Inflammatory macrophage (primary cell): ENCODE measurements at places on chromosomes 12 and 14.
A peak's percentile ranks its signal among the peaks of the same experiment; 100 is the strongest.

DNA sequence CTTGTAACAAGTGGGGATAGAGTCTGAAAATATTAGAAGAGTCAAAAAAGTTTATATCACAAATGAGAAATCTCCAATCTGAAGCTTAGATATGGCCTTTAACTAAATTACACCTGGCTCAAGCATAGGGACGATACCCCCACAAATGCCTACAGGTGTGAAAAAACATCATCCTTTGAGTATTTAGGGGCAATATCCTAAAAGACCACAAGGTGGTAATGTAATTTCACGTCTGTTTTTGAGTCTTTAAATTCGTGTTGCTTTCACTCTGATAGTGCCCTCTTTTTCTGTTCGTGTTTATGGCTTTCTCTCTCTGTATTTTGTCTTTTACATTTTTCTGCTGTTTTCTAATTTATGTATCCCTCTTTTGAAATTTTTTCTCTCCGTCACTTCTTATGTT is 84.3 kb downstream of the ETNK1 start:
- no peak for DNase-seq

DNA sequence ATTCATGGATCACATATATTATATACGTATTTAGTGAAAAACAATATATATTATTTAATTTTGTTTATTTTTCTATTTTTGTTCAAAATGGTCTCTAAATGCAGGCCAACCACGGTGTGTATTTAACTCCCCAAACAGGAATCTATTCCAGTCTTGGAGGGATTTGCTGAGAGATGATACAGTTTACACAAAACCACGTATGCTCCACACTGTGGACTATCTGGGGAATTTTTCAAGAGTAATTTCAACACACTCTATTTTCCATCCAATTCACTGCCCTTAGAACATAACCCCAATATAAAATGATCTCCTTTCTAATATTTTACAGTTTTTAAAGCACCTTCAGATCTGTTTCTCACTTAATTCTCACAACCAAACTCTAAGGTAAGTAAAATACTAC is 15.3 kb downstream of the EML1 start:
- no peak for DNase-seq

DNA sequence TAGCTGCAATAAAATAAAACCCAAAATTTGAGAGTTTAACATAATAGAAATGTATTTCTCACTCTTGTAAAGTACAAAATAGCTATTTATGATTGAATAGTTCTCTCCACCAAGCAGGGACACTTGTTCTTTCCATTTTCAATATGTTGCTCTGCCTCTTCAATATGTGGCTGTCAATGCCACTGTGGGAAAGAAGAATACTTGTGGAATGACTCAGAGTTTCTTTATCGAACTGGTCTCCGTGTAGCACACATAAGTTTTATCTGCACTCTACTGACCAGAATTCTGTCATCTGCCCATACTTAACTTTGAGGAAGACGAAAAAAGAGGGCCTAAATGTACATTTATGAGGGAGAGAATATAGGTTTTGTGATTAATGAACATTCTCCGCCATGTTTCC is 256.9 kb downstream of the ATXN7L3B start:
- DNase-seq = no peak

- DNase-seq = no peak
These were observed 9.9 kb downstream of the GPR132 start for GRCh38 chr14:105055334-105055733.

DNA sequence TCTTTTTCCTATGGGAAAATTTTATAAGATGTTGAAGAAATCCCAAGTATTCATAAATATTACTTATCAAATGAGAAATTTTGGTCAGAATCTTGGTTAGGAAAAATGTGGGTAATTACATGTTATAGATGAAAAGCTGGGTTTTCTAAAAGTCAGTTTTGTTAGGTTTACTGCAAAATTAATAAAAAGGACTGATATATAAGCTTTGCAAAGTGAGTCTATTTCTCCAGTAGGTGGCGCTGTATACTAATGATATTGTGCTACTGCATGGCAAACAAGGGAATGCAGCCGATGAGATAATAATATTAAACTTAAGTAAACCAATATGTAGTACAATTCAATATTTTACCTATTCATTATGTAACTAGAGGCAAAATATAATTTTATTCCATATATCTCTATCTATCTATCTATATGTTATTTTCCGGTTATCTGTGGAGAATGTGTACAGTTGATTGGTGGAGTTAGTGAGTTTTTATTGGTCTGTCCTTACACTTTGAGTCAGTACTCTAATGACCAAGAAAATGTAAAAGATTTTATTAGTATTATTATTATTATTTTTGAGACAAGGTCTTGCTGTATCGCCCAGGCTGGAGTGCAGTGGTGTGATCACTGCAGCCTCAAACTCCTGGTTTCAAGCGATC is 32.9 kb downstream of the MIPOL1 start:
- DNase-seq = peak; percentile 53

GRCh38 chr12:114245555-114245954 is 160.4 kb downstream of the TBX5 start:
- no peak for DNase-seq

DNA sequence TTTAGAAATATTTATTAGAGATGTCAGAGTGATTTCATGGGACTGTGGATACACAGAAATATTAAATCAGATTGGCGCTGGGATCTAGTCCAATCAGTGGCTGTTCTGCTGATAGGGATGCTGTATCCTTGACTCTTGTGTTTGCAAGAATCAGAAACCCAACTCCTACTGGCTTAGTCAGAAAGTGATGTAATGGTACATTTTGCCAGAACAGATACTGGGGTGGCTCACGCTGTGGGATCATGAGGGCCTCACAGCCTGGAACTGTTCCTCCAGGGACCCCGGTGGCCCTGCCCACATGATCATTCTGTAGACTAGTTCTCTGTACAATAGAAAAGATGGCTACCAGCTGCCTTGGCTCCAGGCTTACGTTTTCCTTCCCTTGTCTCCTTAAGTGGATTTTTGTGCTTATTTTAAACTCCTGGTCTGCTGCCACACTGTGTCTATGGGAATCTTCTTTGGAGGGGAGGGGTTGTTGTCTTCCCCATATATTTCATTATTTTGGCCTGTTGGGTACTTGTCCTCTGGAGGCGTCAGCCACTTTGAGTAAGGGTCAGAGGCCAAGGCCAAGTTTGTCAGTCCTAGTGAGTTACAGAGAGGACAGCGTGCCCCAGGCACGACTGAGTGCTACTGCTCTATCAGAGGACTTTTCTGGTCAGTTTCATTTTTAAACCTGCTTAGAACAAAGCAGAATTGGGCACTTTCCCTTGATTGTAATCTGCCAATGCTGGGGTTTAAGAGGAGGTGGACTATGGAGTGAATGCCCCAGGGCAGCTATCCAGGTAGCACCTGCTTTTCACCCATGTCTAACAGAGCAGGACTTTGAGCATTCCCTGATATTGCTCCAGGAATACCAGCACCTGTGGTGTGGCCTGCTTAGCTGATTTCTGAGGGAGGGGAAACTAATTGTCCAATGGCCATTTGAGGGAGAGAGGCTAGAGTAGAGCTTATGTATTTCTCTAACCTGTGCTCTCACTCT is 164.3 kb downstream of the SLC5A8 start:
- no peak for DNase-seq
